Kidney tubule cell (primary cell): ENCODE measurements at places on chromosomes 3 and 15.

GRCh38 chr3:129312671-129313414 is 34.2 kb downstream of the HMCES start:
- DNase-seq: no peak

DNA sequence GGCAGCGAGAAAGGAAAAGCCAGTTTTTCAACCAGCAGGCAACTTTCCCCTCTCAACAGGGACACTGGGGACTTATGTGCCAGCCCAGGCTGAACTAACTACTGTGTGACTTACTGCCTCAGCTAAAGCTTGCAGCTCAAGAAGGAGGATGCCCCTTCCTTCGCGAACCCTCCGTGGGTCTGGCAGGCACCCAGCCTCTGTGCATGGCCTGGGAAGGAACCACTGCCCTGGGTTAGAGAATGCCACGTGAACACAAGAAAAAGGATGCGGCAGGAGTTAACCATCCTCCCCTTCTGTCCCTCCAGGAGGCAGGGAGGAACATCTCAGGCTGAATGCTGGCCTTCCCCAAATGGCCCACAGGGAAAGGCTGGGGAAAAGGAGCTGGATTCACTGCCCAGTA is 29.0 kb downstream of the CHDH start:
- no peak for DNase-seq

DNA sequence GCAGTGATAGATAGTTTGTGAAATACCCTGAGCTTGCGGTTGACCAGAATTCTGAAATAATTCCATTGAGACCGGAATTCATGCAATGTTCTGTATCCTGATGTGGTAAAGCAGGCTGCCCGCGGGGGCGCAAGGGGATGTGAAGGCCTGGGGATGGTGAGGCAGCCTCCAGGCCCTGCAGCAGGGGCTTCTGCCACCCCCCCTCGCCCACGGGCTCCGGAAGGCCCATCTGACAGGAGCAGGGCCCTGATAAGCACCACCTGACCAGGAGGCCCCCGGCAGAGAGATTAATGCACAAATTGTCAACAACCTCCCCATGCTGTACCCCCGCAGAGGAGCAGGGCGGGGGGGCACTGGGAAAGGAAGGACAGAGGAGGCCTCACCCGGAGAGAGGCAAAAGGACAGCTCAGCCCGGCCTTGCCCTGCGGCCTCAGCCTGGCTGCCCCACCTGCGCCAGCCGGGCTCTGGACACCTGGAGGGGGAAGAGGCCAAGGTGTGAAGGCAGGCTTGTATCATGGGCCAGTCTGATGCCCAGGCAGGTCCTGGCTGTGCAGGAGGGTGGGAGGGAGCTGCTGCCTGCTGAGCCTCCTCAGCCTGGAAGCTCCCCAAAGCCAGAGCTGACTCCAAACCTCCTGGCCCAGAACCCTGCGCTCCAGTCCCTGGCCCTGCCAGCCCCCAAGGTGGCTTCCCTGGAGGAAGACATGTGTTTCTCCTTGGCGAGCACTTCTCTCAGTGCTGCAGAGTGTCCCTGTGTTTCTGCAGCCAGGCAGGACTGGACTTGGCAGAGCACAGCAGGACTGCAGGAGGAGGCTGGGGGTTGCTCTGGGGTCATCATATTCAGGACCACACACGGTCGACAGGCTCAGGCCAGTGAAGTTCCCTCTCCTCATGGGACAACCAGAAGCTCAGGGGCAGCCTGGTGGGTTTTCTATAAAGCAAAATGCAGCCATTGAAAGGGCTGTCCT is 46.5 kb downstream of the RPN1 start:
- DNase-seq: no peak

GRCh38 chr3:133361435-133361834 is 38.4 kb upstream of the BFSP2 start:
- no peak for DNase-seq

DNA sequence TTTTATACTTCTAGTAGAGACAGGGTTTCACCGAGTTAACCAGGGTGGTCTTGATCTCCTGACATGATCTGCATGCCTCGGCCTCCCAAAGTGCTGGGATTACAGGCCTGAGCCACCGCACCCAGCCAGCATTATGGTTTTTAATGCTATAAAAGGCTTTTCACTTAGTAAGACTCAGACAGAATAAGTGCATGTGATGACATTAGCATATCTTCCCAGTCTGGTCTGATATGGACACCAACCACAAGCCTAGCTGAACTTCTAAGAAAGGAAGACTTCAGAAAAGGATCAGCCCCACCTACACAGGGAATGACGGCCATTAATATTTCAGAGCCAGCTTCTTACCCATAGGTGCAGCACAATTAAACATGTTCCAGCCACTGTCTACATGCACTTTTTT is 27.0 kb downstream of the GRK7 start:
- no peak for DNase-seq

GRCh38 chr15:67074886-67075229 is 9.5 kb downstream of the SMAD3 start:
- DNase-seq: no peak
